ENCODE measurements at places on chromosomes 11 and 22.

- DNase-seq: no peak
These were observed 259.5 kb upstream of the CCDC90B start for GRCh38 chr11:83545494-83546260.

DNA sequence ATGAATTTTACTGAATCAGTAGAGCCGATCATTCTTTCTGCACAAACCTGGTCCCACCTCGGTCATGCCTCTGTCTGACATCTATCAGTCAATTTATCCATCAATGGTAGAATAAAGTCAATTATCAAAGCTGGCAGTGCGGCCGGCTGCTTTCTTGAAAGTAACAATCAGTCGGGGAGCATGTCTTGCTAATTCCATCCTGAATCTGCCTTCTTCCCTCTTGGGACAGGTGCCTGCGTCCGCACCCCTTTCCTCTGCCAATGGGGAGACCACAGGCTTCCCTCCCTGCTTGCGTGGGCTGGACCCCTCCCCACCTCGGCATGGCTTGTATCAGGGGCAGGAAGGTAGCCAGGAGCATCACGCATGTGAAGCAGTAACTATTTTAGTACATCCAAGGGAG is 962.9 kb downstream of the BRD1 start:
- no peak for DNase-seq

DNA sequence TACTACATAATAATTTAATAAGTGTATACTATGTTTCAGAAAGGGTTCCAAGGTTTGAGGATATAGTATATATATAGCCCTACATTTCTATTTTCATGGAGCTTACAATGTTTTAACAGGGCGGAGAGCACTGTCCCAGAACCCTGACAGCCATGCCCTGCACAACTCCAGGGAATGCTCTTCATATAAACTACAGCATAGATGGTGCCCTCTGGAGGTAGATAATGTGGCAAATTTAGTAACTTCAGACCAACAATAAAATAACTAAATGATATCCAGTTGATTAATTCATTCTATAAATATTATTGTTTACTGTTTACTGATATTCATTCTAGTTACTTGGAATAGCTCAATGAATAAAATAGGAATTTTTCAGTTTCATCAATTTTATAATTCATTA is 693.7 kb upstream of the CCDC179 start:
- DNase-seq: no peak

- DNase-seq: no peak
These were observed 79.7 kb upstream of the KCNQ1OT1 start for GRCh38 chr11:2779499-2779980.

GRCh38 chr22:28034145-28034759 is 115.2 kb upstream of the PITPNB start:
- no peak for DNase-seq

DNA sequence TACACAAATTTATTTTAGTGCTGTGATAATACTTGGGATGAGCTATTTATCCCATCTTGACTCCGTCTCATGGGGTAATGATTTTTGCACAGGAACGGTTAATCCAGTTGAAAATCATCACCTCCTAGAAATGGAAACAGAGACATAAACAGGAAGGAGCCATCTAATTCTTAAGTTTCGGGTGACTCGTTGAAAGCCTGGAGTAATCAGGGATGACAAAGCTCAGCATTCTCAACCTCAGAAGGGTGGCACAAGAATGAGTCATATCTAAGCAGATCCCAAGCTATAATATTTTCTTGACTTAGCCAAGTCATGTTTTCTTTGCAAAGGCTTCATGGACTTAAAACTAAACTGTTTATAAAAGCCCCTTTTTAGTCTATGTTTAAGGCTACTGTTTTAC is 280.8 kb upstream of the CCDC90B start:
- DNase-seq: no peak

DNA sequence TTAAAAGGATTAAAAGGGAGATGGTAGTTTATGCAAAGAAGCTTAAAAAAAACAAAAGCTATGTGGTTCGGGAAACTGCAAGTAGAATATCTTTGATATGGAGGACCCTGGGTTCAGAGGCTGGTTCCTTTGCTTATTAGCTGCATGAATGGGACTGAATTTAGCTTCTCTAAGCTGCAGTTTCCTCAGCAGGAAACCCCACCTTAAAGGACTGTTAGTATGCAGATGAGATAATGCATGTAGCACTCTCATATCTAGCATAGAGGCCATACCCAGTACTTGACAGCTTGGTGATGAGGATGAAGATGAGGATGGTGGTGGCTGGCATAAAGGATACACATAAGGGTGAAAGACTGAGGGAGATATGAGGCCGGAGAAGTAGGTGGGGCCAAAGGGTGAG is 134.6 kb downstream of the RRAS2 start:
- DNase-seq: no peak

DNA sequence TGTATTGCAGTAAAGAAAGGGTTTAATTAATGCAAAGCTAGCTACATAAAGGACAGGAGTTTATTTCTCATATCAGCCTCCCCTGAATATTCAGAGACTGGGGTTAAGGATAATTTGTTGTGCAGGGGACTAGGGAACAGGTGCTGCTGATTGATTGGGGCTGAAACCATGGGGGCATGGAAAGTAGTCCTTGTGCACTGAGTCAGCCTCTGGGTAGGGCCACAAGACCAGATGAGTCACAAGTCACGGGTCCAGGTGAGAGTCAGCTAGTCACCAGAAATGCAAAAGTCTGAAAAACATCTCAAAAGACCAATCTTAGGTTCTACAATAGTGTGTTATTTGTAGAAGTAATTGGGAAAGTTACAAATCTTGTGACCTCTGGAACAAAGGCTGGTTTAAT is 32.9 kb upstream of the SYT13 start:
- DNase-seq: no peak

GRCh38 chr11:44613153-44613552 is 47.7 kb downstream of the CD82 start:
- DNase-seq: no peak

DNA sequence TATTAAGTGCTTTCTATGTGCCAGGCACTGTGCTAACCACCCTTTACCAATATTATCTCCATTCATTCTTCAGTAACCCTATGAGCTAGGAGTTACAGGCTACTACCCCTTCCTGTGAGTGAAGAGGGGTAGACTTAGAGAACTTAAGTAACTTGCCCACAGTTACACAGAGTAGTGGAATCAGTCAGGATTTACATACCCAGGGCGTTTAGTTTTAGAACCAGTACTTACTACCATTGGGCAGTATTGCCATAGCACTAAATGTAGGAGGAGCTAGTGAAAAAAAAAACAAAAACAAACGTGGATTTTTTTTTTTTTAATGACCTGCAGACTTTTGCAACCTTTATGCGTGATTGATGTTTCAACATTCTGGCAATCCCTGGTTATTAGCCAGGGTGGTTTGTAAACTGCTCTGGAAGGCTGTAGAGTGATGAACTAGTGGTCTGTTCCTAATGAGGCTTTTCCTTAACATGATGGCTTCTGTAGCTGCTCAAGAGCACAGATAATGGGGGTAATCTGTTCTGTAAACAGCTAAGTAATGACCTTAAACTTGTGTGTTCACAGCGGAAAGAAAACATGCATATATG is 11.4 kb downstream of the TBCEL start:
- peak; percentile 33 for DNase-seq

- DNase-seq: no peak
These were observed 232.0 kb downstream of the CEP164 start for GRCh38 chr11:117559698-117560097.

DNA sequence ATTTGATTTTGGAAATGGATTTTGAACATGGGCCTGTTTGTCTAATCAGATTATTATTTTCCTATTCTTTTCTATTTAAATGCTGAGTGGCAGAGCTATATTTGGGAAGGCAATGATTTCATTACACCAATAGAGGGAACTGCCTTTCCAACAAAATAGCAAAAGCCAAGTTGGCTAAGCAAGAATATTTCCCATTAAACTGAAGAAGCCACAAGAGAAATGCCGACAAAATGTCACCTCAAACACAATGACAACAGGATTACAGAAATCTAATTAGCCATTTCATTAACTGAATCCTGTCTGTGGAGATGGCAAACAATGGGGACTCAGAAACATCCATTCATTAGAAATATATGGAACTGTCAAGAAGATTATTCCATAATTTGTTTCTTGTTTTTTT is 1593.1 kb upstream of the RAG2 start:
- DNase-seq: no peak

- no peak for DNase-seq
These were observed 857.0 kb downstream of the KCNA4 start for GRCh38 chr11:29159552-29160465.

DNA sequence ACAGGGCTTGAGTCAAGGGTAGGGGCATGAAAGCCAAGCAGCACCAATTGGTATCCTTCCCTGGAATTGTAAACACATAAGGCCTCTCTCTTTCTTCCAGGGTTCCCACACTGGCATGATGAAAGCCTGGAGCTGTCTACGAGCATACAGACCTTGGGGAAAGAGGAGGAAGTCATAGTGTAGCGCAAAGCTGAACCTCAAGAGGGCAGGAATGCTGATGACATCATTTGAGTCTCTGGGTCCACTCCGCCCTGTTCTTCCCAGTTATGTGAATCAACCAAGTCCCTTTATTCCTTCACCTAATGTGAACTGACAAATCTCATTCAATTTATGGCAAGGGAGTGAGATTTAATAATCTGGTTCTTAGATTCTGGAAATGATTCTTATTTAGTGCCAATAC is 266.4 kb upstream of the NCAM1 start:
- no peak for DNase-seq

GRCh38 chr11:132587716-132588115 is 944.6 kb downstream of the OPCML start:
- peak; percentile 15 for DNase-seq

- DNase-seq: no peak
These were observed 56.6 kb downstream of the LRRC32 start for GRCh38 chr11:76613901-76614300.

DNA sequence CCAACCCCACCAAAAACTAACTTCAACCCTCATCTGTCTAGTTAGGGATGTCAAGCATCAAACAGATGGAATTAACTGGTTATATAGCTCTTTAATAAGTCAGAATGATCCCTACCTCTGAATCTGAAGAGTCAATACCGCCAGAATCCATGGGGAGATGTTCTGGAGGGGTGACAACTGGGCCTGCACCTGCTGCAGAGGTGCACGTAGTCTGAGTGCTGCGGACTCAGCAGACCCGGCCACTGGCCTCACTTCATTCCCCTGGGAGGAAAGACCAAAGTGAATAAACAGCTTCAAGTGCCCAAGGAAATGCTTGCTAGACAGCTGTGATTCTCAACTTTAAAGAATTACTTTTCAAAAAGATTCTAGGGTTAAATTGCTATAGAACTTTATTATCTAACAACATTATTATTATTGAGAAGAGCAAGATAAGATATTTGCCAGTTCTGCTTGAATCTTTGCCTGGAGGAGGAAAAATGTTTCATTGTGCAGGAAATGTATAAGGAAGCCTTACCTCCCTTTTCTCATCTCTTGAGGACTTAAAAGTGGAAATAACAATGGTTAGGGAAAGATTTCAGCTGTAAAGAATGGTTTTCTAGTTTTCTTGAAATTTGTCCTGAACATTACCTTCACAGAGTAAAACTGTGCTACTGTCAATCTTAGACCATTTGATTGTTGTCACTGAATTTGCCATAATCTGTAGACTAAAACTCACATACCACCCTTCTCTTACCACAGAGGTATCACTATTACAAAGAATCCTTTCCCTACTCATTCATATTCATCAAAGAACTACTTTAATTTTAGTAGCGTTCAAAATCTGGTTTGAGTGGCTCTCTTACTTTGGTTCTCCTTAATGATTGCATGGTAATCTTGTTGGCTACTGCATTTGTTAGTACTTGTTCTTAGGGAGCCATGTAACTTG is 4.2 kb downstream of the XBP1 start:
- peak; percentile 3 for DNase-seq

DNA sequence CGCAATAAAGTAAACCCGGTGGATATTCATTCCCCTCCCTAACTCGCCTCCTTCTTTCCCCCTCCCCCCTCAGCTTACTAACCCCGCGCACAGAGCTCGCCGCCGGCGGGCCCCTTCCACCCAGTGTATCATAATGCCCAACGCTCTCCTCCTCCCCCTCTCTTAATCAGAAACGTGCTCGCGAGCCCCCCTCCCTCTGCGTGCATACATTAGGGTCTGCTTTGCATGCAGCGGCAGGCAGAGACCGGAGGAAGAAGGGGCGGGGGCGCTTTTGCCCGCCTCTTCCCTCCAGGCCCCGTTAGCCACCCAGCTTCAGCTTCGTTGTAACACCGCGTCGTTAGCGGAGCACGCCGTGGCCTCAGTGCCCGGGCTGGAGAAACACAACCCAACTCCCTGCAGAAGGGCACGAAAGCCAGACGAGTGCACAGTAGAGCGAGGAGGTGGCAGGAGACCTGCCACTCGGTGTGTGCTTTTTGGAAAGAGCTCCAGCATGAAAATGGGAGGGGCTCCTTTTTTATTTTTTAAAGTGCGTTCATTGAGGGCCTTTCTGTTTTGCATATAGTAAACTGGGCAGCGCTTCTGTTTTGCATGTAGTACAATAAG is 901 bp upstream of the KMT2A start:
- DNase-seq: peak; percentile 88

DNA sequence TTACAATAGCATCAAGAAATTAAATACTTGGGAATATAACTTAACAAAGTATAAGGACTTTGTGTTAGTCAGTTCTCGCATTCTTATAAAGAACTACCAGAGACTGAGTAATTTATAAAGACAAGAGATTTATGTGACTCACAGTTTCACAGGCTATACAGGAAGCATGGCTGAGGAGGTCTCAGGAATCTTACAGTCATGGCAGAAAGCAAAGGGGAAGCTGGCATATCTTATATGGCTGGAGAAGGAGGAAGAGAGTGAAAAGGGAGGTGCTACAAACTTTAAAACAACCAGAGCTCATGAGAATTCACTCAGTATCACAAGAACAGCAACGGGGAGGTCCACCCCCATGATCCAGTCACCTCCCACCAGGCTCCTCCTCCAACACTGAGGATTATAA is 32.0 kb upstream of the CCDC134 start:
- no peak for DNase-seq

DNA sequence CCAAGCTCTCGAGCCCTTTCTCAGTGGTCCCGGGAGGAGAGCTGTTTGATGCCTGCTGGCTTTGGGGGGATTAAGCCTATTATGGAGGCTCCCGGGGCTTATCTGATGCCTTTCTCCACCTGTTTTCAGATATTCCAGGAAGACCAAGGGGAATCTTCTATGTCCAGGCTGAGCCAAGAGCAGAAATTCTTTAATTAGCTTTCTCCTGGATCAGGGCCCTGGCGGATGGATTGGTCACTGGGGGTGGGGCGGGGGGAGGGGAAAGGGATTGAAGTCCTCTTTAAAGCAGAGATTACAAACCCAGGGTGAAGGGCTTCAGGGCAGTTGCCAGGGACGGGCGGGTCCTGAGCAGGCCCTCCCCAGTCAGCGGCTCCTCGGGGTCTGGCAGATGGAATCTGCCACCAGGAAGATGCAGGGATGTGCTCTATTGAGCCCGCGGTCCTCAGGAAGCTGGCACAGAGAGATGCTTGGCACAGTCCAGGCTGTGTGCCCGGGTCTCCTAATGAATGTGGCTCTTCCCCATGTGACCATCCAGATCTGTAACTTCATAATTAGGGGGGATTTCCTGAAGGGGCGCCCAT is 33.6 kb downstream of the MACROD1 start:
- peak; percentile 84 for DNase-seq

- no peak for DNase-seq
These were observed 14.5 kb downstream of the CARS1 start for GRCh38 chr11:3042496-3043314.

All from DMS79 treated with DMSO at 0.1 percent for 48 hours (cell line).